ENCODE measurements at places on chromosomes 7 and 10.

GRCh38 chr7:47040795-47041347 is 541.0 kb downstream of the TNS3 start:
- no peak for DNase-seq

GRCh38 chr10:118978316-118978997 is 51.1 kb upstream of the NANOS1 start:
- no peak for DNase-seq

DNA sequence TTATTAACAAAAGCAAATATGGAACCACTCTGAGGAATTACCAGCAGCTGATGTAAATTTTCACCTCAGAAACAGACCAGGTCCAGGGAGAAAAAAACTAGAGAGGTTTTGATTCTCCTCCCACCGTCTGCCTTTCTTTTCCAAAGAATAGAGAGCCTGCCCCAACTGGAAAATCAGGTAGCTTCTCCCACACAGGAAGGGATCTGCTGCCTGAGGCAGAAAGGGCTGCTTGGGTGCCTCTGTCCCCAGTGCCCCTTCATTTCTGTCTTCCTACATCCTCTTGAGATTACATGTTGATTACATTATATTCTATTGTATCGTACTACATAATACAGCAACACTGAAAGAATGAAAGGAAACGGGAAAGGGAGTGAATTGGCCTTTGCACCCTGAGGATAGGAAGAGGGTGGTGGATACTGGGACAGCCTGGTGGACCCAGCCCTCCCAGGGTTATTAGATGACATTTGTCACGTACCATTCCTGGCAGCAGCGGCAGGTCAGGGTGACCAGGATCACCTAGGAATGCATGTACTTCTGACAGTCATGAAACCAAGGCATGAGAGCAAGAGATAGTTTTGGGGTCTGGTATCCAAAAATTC is 8.9 kb downstream of the ST8SIA6 start:
- DNase-seq = no peak

DNA sequence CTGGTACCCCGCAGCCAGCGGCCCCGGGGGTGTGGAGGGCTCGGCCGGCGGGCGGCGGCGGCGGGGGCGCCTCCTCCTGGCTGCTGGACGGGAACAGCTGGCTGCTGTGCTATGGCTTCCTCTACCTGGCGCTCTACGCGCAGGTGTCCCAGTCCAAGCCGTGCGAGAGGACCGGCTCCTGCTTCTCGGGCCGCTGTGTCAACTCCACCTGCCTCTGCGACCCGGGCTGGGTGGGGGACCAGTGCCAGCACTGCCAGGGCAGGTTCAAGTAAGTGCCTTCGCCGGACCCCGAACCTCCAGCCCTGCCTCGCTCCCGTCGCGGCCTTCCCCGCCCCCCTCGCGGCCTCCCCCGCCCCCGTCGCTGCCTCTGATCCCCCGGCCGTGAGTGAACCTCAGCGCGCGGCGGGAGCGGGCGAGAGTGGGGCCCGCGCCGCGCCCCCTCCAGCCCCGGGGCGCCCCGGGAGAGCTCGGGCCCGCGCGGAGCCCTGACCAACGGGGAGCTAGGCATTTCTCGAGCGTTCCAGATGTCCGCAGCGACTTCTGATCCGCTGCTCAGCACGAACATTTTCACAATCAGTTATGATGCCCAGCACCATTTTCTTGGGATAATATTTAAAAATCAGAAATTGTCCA is 727 bp downstream of the ATRNL1 start:
- DNase-seq = peak; percentile 28

- no peak for DNase-seq
Observed at GRCh38 chr10:60375293-60376004, 14.2 kb downstream of the ANK3 start.

All from activated naive CD8-positive, alpha-beta T cell treated with anti-CD3 and anti-CD28 coated beads for 36 hours (primary cell).